Activated T-helper 17 cell treated with anti-CD3 and anti-CD28 coated beads, Interleukin-2, amount 50 U/mL, for 72 hours (primary cell): ENCODE measurements at places on chromosomes 3 and 15. TPM values are rescaled to one million over a fixed set of nuclear protein-coding genes. Genes with fewer than 3 reads are reported as not detected.

DNA sequence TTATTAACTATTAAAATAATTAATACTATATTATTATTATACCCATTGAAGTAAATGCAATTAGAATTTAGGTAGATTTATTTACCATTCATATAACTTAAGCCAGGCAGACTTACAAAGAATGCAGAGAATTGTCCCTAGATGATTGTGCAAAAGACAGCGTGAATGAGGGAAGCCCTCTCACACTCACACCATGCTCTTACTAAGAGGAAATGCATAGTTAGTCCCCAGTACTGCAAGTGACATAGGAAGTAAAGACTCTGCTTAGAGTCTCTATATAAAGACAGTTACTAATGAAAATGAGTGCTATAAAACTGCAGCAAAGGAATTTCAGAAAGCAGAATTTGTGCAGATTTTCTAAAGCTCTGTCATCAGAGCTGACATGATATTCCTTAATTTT lies 270.4 kb downstream of the ZBBX start:
- ATAC-seq: no peak

DNA sequence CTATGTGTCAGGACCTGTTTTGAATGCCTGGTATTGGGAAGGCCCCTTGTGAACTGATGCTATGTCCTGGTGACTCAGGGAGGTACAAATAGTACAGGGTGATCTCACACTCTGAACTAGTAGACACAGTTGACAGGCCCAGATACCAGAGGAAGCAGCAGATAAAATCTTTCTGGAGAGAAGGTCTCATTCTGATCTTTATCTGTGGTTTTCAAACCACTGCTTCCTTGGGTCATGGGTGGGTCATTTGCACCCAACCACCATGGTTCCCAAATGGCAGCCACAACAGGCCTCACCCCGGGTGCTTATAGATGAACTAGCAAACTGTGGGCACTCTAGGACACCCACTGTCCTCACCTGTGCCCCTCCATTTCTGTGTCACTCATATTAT lies 43.4 kb downstream of the PXYLP1 start:
- peak; percentile 97 for ATAC-seq

The SYNPR gene
- total RNA-seq: not detected

The LEO1 gene
- total RNA-seq: 22.7 TPM

The ASB14 gene
- not detected for total RNA-seq

GRCh38 chr3:170436697-170437096 lies 18.0 kb downstream of the CLDN11 start:
- peak; percentile 14 for ATAC-seq

DNA sequence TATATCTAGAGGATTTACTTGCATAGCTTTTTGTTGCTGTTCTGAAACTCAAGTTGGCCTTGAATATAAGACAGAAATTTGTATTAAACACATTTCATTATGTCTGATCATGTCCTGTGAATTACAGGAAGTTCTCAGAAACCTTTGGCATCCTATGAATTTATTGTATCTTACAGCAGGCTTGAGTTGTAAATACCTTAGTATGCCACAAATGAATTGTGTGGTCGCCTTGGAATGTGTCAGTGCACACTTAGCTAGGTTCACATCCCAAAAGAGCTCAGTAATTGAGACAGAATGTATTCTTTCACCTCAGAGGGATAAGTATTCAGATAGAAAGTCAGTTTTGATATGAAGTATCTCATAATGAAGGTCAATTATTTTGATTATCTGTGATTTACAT lies 83.4 kb downstream of the NEK11 start:
- ATAC-seq: no peak

DNA sequence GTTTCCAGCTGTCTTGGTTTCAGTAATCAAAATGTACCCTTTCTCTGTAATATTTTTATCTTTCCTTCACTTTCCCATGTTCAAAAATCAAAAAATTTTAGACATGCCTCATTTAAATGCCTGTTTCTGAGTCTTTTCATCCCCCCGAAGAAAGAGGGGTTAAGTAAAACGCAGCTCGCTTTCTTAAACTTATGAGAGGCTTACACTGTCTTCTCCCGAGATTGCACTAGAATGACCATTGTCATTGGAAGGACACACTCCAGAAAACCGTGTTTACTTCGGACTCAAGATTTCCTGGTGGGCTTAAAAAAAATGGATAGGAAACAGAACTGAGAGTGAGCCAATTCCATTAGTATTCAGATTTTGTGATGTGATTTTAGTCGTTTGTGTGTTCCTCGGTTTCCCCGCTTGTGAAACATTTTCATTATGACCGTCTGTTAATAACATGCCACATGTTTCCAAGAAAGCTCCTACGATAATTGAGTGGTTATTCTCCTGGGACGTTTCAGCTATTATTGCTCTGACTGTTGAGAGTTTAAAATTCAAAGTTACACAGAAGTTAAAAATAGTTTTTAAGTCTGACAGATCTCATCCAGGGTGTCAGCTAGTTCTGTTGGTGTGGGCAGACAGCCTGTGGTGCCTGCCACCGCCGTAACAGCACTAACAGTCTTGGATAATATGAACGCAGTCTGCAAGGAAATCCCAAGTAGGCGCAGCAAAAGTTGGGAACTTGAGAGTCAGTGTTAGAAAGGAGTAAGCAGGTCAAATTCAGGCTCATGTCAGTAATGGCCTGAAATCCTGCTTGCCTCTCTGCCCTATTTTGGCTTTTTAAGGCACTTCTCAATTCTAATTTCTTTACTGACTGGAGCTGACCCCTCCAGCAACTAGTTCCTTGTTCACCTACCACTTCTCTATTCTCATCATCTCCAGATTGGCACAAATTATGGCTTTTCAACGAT lies 1.5 kb downstream of the CRYBG3 start:
- ATAC-seq: no peak

The FGF7 gene
- not detected for total RNA-seq

DNA sequence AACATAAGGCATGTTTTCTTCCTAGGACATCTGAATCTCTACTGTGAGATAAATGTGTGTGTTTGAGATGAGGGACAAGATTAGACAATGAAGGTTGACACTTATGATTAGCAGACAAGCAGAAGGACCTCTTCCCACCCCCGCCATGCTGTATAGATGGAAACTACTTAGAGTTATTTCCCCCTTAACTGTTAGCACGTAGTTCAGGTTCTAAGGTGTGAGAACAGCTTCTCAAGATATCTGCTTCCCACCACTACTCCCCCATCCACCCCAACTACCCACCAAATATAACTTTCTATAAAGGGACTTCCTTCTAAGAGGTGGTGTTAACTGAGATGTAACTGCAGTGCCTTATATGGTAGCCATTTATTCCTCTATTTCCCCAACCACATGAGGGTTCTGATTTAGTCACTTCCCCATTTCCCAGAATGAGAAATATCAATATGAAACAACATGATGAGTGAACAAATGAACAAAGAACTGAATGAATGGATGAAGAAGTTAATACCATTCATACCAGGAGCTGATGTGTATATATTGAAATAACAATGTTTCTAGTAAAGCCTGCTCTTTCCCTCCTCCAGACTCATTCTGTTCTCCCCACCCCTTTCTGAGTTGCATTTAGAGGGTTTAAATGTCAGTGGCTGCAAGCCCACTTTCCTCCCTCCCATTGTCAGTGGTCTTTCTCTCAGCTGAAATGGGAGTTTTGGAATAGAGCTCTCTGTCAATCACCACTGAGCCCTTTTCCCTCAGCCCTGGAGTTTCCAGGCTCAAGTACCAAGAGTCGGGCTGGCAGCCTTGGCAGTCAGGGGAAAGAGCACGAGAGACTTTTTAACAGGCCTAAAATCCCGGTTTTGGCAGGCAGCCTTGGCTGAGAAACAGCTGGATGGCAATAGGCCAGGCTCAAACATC lies 7.7 kb upstream of the RFTN1 start:
- ATAC-seq: peak; percentile 71

- no peak for ATAC-seq
Measured at GRCh38 chr3:171508676-171509075, 48.5 kb upstream of the TNIK start.

DNA sequence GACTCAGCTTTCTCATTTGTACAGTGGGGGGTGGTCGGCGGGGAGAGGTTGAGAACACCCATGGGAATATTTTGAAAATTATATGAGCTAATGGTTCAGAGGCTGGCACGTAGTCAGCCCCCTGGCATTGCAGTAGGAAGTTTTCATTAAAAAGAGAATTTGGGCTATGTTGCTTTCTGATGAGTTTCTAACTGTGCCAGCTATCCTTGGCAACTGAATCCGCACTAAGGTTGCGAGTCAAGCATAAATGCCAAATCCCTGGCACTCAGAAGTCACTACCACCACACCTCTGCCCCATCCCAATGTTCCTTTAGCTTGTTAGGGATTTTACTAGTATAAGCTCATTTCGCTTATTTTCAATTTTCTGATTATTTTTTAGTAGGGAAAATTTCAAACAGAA lies 91.6 kb downstream of the DNASE1L3 start:
- no peak for ATAC-seq

DNA sequence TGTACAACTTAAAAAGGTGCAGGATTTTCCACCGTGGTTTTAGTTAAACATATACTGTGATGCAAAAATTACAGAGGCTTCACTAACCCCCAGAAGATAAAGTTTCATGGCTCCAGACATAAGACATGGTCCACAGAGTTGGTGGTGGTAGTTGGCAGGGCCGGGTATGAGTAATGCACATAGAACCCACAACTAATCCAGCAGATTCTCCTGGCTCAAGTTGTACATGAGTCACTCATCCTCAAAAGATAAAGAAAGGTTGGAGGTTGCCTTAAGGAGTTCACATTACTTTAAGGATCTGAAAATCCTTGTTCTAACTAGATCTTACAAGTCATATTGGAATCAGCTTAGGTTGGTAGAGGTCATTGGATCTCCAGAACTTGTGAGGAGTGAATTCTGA lies 98.3 kb upstream of the ZBTB20 start:
- no peak for ATAC-seq

DNA sequence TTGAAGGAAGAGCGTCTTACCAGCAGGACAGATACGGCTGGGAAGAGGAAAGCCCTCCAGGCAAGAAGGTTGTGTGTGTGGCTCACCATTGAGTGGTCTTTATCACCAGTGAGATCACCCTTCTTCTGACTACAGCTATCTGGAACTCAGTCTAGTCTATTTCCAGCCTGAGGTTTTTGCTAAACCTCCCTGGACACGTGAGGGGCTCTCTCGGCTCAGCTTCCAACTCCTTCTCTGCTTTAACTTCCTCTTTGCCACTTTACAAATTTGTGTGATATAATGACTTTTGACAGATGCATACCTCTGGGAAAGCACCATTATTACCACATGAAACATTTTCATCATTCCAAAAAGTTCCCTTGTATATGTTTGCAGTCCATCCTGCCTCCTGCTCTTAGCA lies 15.3 kb upstream of the ROPN1 start:
- ATAC-seq: no peak

GRCh38 chr3:45929042-45929679 lies 14.1 kb upstream of the CXCR6 start:
- ATAC-seq: peak; percentile 83

- no peak for ATAC-seq
Measured at GRCh38 chr3:126828306-126828705, 124.3 kb downstream of the CHCHD6 start.

DNA sequence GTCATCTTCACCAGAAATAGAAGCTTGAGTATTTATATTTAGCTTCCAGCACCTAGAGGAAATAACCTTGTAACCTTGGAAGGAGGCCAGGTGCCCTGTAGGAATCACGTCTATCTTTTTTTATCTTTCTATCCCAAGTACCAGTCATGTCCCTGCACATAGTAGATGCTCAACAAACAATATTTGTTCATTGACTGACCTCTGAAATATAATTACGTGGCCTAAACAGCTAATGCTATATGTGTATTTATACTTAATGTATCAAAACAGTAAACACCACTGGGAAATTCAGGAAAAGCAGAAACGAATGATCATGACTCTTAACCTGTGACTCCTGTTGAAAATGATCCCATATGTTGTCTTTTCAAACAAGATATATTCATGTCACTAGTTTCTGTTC lies 97.9 kb upstream of the ADAMTSL3 start:
- no peak for ATAC-seq

The GOLGA8S gene
- 0.06 TPM for total RNA-seq

DNA sequence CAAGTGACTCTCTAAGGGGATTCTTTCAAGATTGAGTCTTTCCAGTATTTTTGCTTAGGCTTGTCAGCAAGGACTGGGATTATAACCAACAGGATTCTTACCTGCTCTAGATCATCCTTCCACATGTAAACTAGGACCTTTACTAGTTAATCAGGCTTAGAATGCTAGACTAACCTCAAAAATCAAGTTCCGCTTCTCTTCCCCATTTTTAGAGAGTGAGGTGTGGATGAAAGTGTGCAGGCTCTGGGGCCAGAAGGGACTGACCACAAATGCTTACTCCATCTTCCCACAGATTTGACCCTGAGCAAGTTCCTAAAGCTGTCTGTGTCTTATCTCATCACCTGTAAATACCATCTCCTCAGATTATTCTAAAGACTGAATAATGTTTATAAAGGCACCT lies 89.5 kb upstream of the IL12A start:
- no peak for ATAC-seq

The ROPN1 gene
- total RNA-seq: not detected

- ATAC-seq: no peak
Measured at GRCh38 chr15:70447521-70447920, 315.8 kb downstream of the UACA start.

DNA sequence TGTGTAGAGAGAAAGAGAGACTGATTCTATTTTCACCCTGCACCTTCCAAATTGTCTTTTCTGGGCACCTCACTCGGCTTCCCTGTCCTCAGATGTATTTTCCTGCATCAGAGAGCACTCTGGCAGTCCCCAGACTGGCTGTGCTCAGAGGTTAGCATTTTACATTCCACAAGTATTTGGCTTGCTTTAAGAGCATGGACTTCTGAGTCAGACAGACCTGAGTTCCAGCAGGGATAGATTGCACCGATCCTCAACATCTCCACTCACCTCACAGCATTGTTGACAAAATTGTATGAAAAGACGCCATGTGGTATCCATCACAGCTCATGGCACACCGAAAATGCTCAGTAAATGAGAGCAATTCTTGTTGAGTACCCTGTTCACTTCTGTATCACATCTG lies 45.6 kb downstream of the SST start:
- no peak for ATAC-seq

GRCh38 chr3:21587894-21588293 lies 163.1 kb downstream of the ZNF385D start:
- no peak for ATAC-seq

The SNX22 gene
- total RNA-seq: 0.26 TPM

DNA sequence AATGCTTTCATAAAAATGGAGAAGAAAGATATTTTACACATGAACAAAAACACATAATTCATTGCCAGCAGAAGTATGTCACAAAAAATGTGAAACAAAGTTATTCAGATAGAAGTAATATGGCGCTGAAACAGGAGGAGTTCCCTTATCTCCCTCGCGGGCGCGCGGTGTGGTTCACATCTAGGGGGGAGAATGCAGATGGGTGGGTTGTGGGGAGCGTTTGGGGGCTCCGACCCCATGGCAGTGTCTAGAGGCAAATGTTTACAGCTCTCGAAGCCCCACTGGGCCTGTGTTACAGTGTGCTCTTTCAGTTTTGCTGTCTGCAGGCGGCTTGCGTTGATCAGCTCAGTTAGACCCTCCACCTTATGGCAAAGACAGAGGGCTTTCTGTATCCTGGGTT lies 297.5 kb downstream of the CGGBP1 start:
- no peak for ATAC-seq

The ARRDC4 gene
- total RNA-seq: 0.39 TPM

The HDC gene
- total RNA-seq: not detected
